Activated naive CD4-positive, alpha-beta T cell treated with anti-CD3 and anti-CD28 coated beads, Interleukin-2, amount 10 ng/mL, durations not matched to agents 5 hours and 36 hours (primary cell): ENCODE measurements at places on chromosomes 13 and 19. TPM values are rescaled to one million over a fixed set of nuclear protein-coding genes. Genes with fewer than 3 reads are reported as not detected.

Gene CBY2
- not detected for total RNA-seq

Gene CNFN
- not detected for total RNA-seq

Gene KLK2
- not detected for total RNA-seq

Gene PRR36
- total RNA-seq = 0.22 TPM
